ENCODE measurements at places on chromosomes 6 and 20.
A peak's percentile ranks its signal among the peaks of the same experiment; 100 is the strongest.

GRCh38 chr20:35611482-35611881 is 4.1 kb upstream of the SPAG4 start:
- no peak for DNase-seq

GRCh38 chr20:56629464-56630085 is 469 bp downstream of the TFAP2C start:
- DNase-seq: no peak

GRCh38 chr20:25076731-25077609 is 5.0 kb downstream of the VSX1 start:
- DNase-seq: no peak

- no peak for DNase-seq
Measured at GRCh38 chr20:32651537-32651936, 22.2 kb downstream of the C20orf203 start.

GRCh38 chr20:13784271-13784892 is 337 bp downstream of the ESF1 start:
- DNase-seq: no peak

DNA sequence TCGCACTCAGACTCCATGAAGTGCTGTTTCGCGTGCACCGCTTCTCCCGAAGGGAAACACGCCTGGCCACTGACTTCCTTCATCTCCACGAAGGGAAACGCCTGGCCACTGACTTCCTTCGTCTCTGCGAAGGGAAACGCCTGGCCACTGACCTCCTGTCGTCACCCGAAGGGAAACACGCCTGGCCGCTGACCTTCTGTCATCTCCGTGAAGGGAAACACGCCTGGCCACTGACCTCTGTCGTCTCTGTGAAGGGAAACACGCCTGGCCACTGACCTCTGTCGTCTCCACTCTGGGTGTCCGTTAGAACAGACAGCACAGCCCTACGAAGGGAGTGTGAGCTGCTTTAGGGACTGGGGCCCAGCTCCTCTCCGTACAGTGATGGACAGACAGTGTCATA is 17.1 kb upstream of the ADRM1 start:
- no peak for DNase-seq

GRCh38 chr6:13769655-13770053 is 44.7 kb downstream of the MCUR1 start:
- no peak for DNase-seq

GRCh38 chr6:25478973-25479372 is 173.0 kb upstream of the SCGN start:
- DNase-seq: no peak

GRCh38 chr6:111583986-111584385 is 21.7 kb downstream of the TRAF3IP2 start:
- no peak for DNase-seq

GRCh38 chr6:63563235-63563634 is 9.0 kb upstream of the LOC128125822 start:
- DNase-seq: no peak

DNA sequence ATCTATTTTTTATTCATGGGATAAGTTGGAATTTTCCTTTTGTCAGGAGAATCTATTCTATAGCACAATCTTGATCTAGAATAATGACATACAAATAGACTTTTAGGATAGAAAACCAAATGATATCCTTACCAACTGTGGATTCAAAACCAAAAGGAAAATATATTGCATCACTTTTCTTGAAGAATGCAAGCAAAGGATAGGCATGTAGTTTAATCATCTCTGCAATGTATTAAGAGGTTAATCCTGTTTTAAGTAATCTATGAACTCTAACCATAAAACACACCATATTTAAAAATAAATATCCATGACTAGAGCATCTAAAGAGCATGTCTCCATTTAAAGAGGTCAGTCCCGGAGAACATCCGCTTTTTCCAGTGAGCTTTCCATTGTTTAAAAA is 106.7 kb upstream of the CNKSR3 start:
- DNase-seq: no peak

- peak; percentile 54 for DNase-seq
Measured at GRCh38 chr6:145850671-145851070, 36.1 kb upstream of the FBXO30 start.

- no peak for DNase-seq
Measured at GRCh38 chr20:33490934-33491656, 1.2 kb downstream of the CBFA2T2 start.

DNA sequence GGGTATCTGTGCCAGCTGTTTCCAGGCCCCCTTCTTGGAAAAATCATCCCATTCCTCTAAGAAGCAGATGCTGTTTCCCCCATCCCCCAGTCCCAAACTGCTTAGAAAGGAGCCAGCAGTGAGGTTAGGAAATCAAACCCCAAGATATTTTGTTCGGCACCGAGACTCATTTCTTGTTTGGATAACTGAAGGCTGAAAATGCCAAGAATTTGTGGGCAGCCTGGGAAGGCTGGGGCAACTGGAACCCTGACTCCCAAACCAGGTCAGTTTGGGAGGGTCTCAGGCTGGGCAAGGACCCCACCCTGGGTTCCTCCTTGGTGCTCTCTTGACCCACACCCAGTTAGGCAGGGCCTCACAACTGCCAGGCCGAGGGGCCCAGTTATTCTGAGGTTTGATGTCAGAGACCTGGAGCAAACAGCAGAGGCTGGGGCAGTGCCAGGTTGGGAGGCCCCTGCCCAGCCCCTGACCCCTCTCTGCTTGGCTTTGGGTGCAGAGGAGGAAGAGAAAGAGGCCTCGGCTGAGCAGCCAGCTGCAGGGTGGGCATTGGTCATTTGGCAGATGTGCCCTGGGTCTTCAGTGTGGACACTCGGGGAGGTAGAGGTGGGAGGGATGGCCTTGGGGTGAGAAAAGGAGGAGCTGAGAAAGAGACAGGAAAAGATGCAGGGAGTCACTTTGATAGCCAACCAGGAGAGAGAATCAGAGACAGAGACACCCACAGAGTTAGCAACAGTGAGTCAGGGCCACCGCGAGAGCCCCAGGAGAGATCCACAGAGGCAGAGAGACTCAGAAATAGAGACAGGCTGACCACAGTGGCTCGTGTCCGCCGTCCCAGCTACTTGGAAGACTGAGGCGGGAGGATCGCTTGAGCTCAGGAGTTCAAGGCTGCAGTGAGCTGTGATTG is 5.0 kb downstream of the ANGPT4 start:
- DNase-seq: peak; percentile 52

GRCh38 chr6:169972101-169972651 is 220.8 kb downstream of the ERMARD start:
- no peak for DNase-seq

GRCh38 chr6:111921103-111921502 is 47.9 kb upstream of the FYN start:
- DNase-seq: no peak

- DNase-seq: no peak
Measured at GRCh38 chr6:159062564-159062945, 17.8 kb upstream of the TAGAP start.

GRCh38 chr20:31682352-31682751 is 40.3 kb downstream of the BCL2L1 start:
- no peak for DNase-seq

DNA sequence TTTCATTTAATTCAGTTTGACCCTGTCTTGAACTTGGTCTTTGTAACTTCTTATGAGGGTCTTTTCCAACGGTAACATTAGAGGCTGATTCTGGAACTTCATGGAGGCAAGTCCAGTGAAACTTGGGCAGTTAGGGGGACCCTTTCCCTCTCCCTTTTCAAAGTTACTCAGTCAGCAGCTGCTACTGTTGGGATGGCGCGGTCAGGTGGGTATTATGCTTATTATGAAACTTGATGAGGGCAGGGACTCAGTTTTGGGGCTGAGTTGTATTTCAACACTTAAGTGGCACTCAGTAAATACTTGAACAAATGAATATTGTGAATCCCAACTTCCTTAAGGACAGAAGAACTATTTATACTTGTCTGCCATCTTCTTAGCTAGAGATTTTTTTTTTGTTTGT is 20.8 kb downstream of the TOP1 start:
- DNase-seq: no peak

DNA sequence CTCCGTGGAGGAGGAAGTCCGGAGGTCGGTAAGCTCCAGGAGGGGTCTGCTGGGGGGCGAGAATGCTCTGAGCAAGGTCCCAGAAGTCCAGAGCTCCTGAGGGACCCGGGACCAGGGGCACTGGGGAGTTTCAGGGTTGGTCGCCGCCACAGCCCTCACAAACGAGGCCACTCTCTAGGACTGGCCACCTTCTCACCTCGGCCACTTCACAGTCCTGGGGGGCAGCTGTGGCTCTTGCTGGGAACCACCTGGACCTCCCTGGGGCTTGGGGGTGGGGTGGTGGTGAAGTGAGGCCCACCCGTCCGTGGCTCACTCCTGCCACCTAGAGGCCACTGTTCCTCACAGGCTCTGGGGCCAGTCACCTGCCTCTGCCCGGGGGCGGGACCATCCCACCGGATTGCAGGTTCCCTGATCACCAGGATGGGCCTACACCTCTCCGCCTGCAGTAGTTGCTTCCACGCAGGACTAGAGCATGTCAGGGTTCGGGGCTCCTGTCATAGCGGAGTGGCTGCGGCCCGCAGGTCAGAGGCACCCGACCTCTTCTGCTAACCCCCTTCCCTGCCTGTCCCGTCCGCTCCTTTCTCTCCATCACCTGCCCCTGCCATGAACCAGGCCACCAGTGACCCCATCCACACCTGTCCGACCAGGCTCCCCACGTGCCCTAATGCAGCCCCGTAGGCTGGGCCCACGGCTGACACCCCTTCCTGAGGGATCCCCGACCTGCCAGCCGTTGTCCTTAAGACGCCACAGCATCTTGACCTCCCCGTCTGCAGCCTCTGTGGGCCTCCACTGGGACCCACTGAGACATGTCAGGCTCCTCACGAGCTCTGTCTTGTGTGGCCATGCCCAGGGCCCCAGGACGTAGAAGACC is 5.1 kb upstream of the TCEA2 start:
- peak; percentile 59 for DNase-seq

DNA sequence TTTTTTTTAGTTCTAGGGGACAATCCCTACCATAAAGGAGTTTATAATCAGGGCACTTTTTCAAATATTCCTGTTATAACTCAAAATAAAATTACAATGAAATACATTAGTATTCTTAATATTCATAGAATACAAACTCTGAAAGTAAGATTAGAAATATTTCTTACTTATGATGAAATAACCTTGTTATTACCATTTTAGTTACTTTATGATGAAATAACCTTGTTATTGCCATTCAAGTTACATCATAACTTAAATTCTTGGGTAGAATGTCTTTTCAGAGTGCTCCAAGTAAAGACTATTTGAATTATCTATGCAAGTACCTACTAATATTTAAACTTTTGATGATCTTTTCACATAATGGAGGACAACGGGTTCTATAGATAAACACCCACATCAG is 43.2 kb downstream of the PACRG start:
- no peak for DNase-seq

GRCh38 chr6:158023597-158023939 is 41.9 kb downstream of the SYNJ2 start:
- DNase-seq: no peak

DNA sequence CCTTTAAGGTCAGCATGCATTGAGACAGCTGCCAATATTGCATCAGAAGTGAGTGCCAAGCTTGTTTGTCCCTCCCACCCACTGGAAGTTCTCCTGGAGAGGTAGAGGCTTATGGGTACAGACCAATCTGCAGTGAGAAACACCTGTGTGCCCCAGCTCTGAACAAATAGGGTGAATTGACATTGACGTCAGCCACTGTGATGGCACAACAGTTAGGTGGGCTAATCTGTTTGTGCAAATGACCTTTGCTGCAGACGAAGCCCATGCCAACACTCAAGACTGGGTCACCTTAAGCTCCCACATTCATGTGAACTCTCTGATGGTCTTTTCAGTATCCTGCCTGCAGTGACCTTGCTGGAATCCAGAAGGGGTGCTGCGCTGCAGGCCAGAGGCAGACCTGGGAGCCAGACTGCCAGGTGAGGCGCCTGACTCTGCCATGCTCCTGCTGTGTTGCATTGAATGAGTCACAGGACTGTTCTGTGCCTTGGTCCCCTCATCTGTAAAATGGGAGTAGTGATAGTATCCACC is 99.9 kb downstream of the ALDH8A1 start:
- DNase-seq: no peak

GRCh38 chr6:40937491-40937890 is 101.5 kb downstream of the UNC5CL start:
- DNase-seq: peak; percentile 20

- no peak for DNase-seq
Measured at GRCh38 chr20:63708301-63709148, 686 bp downstream of the ZGPAT start.

DNA sequence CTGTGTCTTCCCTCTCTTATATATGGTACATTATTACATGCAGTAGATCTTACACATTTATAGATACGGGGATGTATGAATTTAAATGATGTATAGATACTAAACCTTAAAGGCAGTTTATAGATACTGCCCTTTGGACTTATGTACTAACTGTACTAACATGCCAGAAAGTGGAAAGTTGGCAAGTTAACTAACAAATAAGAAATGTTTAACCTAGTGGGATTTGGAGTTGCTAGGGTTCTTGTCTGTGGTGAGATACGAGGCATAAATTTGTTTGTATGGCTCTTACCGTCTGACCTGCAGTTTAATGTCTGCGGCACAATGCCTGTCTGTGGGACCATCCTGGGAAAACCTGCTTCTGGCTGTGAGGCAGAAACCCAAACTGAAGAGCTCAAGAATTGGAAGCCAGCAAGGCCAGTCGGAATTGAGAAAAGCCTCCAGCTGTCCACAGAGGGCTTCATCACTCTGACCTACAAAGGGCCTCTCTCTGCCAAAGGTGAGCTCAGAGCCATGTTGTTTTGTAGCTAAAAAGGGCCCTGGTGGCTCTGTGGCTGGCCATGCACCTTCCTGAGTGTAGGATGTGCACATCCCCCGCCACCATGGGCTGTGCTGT is 62.9 kb upstream of the SLC22A1 start:
- no peak for DNase-seq

- peak; percentile 25 for DNase-seq
Measured at GRCh38 chr6:88367248-88367647, 201.1 kb upstream of the CNR1 start.

DNA sequence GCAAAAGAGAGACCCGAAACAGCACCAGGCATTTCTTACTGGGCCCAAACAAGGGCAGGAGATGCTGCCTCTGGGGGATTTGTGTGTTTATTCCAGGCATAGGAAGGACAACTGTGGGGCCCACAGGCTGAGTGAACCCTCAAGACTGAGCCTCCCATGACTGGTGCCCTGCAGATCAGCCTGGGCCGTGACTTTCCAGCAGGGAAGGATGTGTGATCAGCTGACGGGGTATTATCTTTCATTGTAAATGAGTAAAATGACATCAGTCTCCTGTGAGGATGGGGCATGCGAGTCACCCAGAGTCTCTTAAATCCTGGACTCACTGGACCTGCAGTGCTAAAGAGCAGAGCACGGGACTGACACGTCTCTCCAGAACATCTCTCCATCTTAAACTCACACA is 3.9 kb upstream of the TEAD3 start:
- no peak for DNase-seq

GRCh38 chr6:21871831-21872230 is 278.3 kb downstream of the SOX4 start:
- DNase-seq: no peak

- DNase-seq: no peak
Measured at GRCh38 chr20:47432834-47433210, 68.9 kb upstream of the NCOA3 start.

- DNase-seq: peak; percentile 74
Measured at GRCh38 chr6:34900321-34901031, 11.4 kb downstream of the ANKS1A start.

GRCh38 chr6:29626948-29627754 is 5.8 kb downstream of the GABBR1 start:
- DNase-seq: no peak
